Cerebellum (tissue), 4 donors: ENCODE measurements at places on chromosomes 1 and 21. TPM values are rescaled to one million over a fixed set of nuclear protein-coding genes. Genes with fewer than 3 reads are reported as not detected.

PPM1J gene
- 1.00 TPM for total RNA-seq

GRCh38 chr1:179353546-179353945 lies 12.2 kb upstream of the AXDND1 start:
- DNase-seq: no peak

DNA sequence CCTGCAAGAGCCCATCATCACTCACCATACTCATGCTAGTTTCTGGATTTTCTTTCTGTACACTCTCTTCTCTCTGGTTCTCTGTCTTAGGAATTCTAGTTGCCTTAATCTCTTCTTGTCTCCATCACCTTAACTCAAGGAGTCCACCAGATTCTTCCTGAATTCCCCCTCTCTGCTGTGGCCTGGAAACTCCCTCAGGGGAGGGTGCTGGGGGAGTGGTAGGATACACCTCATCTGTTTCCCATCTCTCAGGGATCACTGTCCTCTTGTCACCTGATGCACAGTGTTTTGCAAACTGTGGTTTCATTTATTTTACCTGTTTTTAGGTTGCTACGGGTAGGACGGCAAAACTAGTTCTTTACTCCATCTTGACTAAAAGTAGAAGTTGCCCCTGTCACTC lies 6.6 kb upstream of the GNG12 start:
- no peak for DNase-seq

GRCh38 chr1:15469361-15469760 lies 6.5 kb upstream of the CELA2B start:
- peak; percentile 24 for DNase-seq

- DNase-seq: no peak
These were observed 137.7 kb downstream of the RUNX1 start for GRCh38 chr21:34911360-34911759.

DNA sequence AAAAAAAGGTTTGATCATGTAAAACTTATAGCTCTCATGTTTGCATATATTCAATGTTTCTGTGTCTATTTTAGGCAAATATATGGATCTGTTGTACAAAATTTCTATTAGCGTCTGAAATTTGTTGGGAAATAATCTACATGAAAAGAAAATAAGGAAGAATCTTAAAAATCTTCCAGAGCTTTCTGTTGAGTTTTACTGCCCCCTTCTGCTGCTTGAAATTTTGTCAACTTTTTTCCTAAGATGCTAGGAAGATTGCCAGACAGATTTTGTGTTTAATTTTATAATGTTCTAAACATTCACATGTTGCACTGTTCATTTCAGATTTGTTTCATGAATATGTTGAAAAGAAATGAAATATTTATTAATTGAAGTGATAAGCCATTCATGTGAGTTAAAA lies 2.5 kb upstream of the PTGS2 start:
- no peak for DNase-seq

DNA sequence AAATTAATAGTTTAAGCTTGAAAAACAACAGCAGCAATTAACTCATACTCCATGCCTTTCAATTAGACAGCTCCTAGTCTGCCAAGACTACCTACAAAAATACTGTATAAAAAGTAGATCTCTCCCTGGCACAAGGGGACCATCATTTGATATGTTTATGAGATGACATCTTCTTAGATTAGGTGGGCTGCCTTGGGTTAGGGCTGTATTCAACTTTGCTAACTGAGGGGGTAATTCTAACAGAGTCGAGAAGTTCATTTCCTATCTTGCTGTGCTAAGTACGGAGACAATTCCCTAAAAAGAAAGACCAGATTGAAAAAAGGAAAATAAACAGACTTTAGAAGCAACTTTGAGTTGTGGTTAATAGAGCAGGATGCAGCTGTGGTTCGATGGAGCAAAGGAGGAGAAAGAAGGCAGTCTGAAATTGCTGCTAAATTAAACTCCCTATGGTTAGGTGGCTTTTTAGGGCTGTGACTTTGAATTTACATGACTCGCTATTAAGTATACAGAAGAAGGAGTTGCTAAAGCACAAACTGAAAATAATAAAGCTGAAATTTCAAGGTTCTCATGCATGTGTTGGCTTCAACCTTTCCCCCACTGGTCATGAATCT lies 75.4 kb downstream of the CDC7 start:
- no peak for DNase-seq

C1orf35 gene
- total RNA-seq: 4.5 TPM

DNA sequence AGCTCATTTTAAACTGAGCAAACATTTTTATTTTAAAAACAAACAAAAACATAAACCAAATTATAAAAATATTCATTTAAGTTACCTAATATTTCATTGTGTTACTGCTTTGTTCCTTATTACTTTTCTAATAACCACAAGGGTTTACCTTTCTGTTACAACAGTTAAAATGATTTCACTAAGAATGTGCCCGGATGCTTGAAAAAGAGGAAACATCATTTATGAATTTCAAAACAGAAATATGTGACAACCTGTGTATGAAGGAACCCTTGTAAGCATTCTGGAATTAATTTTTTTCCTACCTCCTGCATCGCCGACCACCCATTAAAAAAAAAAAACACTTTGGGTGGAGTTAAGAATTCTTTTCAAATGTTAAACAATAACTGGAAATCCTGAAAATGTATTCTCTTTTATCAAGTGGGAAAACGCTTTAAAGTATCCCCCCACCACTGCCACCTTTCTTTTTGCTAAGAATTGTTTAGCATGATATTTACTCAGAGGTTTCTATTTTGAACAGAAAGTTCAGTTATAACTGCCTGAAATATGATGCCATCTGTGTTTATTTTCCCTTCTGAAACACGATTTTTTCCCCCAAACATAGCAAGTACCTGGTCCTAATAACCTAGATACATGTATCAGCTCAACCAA lies 9.1 kb downstream of the CYYR1 start:
- DNase-seq: no peak
